ENCODE measurements at places on chromosomes 5 and 9.

GRCh38 chr9:97694769-97695168 lies 2.4 kb downstream of the XPA start:
- DNase-seq = no peak

DNA sequence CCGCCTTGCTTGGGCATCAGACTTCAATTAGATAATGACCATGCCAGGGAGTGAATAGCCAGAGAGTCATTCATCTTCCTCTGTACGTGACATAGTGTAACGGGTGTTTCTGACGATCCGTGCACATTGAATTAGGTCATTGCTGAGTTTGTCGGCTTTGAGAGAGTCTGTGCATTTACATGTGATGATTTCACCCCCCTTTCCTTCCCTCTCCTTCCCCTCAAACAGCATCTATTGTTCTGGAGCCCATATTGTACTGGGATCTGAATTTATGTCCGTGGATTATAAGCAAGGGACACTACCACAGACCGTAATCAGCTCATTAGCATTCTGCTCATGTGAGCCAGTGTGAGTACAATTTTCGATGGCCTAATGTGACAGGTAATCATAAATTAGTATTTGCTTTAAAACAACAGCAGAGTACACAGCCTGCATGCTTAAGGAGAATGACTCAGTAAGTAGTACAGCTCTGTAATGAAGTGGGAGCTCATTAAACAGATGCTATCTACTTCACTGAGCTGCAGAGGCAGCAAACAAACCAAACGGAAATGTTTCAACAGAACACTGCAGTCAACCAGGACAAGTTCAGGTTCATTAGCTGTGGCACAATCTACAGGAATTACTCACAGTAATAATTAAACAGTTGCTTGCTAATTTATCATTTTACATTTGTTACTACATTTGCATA lies 302.1 kb downstream of the CSNK1G3 start:
- DNase-seq = no peak

GRCh38 chr9:129632460-129632859 lies 6.5 kb downstream of the NTMT1 start:
- DNase-seq = peak; percentile 15

- peak; percentile 47 for DNase-seq
Measured at GRCh38 chr9:21801683-21802417, 586 bp upstream of the MTAP start.

DNA sequence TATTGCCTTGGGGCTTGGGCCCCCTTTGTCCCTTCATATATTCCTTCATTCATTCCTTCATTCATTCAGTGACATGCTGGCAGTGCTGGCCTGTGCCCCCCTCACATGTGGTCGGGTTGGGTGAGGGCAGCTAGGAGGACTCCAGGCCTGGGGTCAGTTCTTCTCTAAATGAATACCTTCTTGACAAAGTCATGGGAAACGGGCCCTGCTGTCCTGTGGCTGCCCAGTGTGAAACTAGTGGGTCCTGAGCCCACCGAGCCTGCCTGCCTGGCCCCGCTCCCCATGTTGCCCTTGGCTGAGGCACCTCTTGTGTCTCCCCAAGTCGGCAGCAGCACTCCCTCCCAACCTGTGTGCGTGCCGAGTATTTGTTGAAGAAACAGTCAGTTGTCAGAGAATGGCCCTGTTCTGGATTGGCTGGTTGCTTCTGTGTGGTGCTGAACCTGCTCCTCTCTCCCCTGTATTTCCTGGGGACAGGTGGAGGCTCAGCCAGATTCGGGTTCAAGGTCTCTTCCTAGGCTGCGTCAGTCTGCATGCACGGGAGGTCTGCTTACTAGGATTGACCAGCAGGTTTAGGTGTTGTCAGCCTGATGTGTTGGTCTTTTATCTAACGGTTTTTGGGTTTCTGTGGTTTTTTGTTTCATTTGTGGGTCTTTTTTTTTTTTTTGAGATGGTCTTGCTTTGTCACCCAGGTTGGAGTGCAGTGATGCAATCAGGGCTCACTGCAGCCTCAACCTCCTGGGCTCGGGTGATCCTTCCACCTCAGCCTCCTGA lies 3.0 kb upstream of the CEL start:
- DNase-seq = no peak

DNA sequence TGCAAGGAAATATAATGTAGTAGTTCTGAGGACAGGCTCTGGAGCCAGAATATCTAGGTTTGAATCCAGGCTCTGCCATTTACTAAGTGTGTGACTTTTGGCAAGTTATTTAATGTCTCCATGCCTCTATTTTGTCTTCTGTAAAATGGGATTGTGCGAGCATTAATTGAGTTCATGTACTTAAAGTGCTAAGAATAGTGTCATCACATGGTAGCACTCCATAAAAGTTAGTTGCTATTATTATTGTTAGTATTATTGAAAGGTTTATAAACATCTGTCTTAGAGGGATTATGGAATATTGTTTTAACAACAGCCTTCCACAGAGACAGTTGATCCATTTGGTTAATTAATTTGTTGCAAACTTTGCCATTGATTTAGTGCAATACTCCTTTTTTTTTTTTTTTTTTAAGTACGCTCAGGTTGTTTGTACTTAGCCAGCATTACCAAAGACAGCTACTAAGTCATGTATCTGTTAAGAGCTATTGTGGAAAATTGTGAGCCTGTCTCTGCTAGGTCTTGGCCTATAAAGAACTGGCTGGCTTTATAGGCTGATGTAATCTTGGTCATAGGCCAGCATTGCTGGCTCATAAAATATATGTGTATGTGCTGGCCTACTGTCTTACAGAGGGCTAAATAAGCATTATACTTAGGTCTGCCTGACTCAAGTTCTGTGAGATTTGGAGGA lies 174.7 kb downstream of the WDR70 start:
- DNase-seq = peak; percentile 25

GRCh38 chr9:25377039-25377438 lies 301.2 kb downstream of the TUSC1 start:
- DNase-seq = no peak

DNA sequence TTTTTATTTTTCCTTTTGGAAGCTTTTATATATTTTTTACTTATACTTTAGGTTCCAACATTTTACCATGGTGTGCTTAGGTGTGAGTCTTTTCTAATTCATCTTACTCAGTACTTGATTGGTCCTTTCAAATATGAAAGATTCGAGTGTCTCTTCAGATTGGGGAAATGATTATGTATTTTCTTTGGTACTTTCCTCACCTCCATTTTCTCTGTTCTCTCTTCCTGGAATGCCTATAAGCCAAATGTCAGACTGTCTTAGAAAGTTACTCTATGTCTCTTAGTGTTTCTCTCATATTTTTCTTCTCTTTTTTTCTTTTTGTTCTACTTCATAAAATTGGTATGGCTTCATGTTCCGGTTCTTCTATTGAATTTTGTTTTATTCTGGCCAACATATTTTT lies 119.6 kb upstream of the SV2C start:
- no peak for DNase-seq

GRCh38 chr5:158857371-158857770 lies 242.3 kb downstream of the EBF1 start:
- DNase-seq = no peak
